H9 (cell line): ENCODE measurements at places on chromosomes 3 and 15. TPM values are rescaled to one million over a fixed set of nuclear protein-coding genes. Genes with fewer than 3 reads are reported as not detected.

DNA sequence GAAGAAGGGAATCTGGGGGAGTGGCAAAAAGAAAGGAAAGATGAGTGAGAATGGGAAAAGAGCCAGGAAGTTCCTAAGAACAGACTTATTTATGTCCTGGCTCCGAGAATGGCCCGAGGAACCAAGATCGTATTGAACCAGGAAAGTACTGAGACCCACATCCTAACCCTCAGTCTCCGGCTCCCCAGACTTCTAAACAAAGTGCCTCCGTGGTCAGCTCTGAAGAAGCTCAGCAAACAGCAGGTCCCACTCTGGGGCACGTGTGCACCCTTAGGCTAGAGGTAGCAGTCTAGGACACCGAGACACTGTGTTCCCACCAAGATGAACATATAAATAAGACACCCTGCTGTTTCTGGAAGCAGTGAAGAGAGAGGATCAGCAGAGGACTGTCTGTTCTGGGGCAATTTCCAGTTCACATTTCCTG lies 307.4 kb downstream of the NTRK3 start:
- no peak for DNase-seq
- no peaks in the 10 kb centered on the region for H3K36me3 ChIP-seq
- H3K27ac ChIP-seq, result no peak overlapping the region
- H3K4me3 ChIP-seq, result no peak overlapping the region
- no peaks in the 10 kb centered on the region for H3K4me1 ChIP-seq

DNA sequence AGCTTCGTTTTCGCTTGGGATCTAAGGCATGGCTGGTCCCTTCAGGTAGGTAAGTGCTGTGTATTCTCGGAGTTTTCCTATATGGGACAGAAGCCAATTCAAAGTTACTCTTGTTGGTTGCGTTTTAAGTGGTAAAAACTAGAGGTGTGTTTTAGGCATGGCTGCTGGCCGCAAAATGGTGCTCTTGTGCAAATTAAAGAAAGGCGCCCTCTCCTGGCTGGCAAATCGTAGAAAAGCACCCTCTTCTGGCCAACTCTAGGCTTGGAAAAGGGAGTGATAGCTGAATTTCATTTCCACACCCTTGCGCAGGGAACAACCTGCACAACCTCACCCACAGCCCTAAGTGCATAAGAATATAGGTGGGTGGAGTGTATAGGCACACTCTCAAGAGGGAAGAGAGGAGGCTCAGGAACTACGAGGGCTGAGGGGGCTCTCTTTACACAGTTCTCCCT lies 23.5 kb downstream of the DRD3 start:
- peak overlapping the region; percentile 54 for H3K27ac ChIP-seq
- peaks cover 2% of the 10 kb centered on the region; the same call in 2 of the 3 replicates for H3K36me3 ChIP-seq
- H3K4me3 ChIP-seq, result no peak overlapping the region
- no peaks in the 10 kb centered on the region for H3K27me3 ChIP-seq

Gene SV2B
- total RNA-seq, result 0.07 TPM in 1 of 2 replicates, not detected in the other

- no peak overlapping the region for H3K27ac ChIP-seq
- no peak overlapping the region for H3K4me3 ChIP-seq
- DNase-seq, result no peak
- H3K4me1 ChIP-seq, result no peaks in the 10 kb centered on the region
- H3K36me3 ChIP-seq, result no peaks in the 10 kb centered on the region
- H3K27me3 ChIP-seq, result no peaks in the 10 kb centered on the region
These were observed 27.8 kb downstream of the FHIT start for GRCh38 chr3:61223451-61223850.

DNA sequence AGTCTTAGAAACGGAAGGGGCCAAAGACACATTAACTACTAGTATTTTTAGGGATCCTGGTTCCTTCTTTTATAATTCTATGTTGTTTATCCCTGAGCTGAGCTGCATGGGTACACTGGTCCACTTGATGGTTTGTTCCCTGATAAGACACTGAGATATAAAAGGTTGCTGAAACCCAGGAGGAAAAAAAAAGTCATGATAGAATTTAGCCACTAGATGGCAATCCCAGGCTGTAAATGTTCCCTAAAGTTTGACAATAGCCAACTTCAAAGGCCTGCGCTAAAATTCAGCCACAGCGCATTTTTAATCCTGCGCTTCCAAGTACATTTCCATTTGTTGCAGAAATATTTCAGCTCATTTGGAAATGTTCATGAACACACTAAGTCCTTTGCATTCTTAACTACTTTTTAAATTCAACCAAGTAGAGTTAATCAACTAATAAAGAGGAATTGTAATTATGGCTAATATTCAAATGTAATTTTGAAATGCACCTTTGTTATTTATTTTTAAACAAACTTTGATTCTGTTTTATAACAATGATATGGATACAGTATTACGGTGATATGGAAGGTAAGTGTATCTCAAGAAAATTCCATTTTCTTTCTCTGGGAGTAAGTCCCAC lies 249.3 kb upstream of the FEZF2 start:
- no peak overlapping the region for H3K27ac ChIP-seq
- H3K36me3 ChIP-seq, result no peaks in the 10 kb centered on the region
- no peak for DNase-seq
- no peaks in the 10 kb centered on the region for H3K27me3 ChIP-seq
- no peak overlapping the region for H3K4me3 ChIP-seq

Gene RAD54L2
- 40.4 and 40.7 TPM in 2 replicates for total RNA-seq

GRCh38 chr3:71680603-71681002 lies 44.6 kb downstream of the EIF4E3 start:
- no peak overlapping the region for H3K27ac ChIP-seq
- H3K36me3 ChIP-seq, result no peaks in the 10 kb centered on the region
- no peak for DNase-seq
- H3K4me1 ChIP-seq, result peaks cover 4% of the 10 kb centered on the region; the same call in 1 of the 2 replicates
- no peak overlapping the region for H3K4me3 ChIP-seq

Gene NMNAT3
- total RNA-seq, result 1.2 and 1.3 TPM in 2 replicates

Gene PIF1
- 64.0 and 74.4 TPM in 2 replicates for total RNA-seq

GRCh38 chr15:63436872-63437375 lies 55.3 kb upstream of the CA12 start:
- peaks cover 16% of the 10 kb centered on the region for H3K4me1 ChIP-seq
- H3K27me3 ChIP-seq, result no peaks in the 10 kb centered on the region

DNA sequence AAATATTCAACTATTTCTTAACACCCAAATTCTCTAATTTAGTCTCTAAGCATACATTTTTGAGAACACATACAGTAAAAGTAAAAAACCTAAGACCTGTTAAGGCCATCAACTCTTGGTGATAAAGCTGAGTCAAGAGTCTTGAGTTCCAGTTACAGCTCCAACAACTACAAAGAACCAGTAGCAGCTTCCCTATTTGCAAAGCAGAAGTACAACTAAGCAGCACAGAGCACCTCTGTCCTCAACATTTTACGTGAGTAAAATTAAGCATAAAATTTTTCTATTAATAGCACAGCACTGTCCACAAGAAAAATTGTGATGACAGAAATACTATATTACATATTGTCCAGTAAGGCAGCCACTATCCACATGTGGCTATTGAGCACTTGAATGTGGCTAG lies 4.4 kb downstream of the PCOLCE2 start:
- peaks cover under 1% of the 10 kb centered on the region; the same call in 1 of the 2 replicates for H3K27me3 ChIP-seq
- no peak for DNase-seq
- H3K27ac ChIP-seq, result no peak overlapping the region
- H3K4me1 ChIP-seq, result no peaks in the 10 kb centered on the region

DNA sequence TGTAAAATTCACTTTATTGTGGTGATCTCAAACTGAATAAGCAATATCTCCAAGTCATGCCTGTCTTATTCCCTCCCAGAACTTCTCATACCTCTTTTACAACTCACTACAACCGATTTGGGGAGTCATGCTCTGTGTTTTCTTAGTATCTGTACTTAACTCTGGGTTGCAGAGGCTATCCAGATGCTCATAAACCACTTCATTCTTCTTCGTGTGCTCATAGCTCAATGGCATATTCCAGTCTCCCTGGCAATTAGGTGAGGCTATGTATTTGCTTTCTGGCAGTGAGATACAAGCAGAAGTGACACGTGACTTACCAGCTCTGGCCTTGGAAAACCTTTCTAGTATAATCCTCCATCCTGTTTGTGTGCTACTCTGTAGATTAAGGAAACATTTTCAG lies 360.9 kb downstream of the ZNF385D start:
- H3K4me3 ChIP-seq, result no peak overlapping the region
- H3K36me3 ChIP-seq, result peaks cover 13% of the 10 kb centered on the region
- H3K27ac ChIP-seq, result no peak overlapping the region
- H3K4me1 ChIP-seq, result no peaks in the 10 kb centered on the region

DNA sequence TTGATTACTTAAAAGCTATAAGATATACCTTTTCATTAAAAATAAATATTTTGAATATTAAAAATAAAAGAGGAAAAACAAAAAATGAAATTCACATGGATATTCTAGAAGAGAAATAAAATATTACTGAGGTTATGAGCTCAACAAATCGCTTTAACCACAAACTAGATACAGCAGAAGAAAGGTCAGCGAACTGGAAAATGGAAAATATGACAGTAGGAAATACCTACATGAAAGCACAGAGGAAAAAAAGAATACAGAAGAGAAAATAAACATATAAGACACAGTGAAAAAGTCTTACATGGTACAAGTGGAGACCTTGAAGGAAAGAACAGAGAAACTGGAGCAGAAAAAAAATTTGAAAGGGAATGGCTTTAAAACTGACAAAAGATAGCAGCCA lies 33.2 kb downstream of the SCAPER start:
- no peak overlapping the region for H3K4me3 ChIP-seq
- H3K36me3 ChIP-seq, result peaks cover 4% of the 10 kb centered on the region; the same call in 1 of the 2 replicates
- no peak for DNase-seq
- no peak overlapping the region for H3K27ac ChIP-seq

GRCh38 chr3:45688194-45688881 lies 858 bp upstream of the SACM1L start:
- H3K4me1 ChIP-seq, result peaks cover 12% of the 10 kb centered on the region; the same call in 1 of the 2 replicates
- H3K27me3 ChIP-seq, result no peaks in the 10 kb centered on the region
- DNase-seq, result peak; percentile 74
- peaks cover 11% of the 10 kb centered on the region for H3K36me3 ChIP-seq

DNA sequence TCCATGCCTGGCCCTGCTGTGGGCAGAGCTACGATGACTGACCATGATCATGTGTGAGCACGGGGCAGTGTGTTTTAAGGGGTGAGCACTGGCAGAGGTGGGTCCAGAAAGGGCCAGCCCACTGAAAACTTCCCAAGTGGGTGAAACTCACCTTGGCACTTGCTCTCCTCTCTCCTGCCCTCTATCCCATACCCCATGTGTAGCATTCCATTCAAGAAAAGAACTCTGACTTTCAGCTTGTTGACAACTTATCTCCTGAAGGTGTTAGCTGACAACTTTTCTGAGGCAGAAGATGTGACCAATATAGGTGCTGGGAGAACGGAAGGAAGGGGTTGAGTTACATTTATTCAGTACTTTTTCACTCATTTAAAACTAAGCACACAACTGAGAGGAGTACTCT lies 305.2 kb downstream of the RORA start:
- H3K4me1 ChIP-seq, result peaks cover 4% of the 10 kb centered on the region; the same call in 1 of the 2 replicates
- no peak overlapping the region for H3K27ac ChIP-seq
- DNase-seq, result no peak
- H3K4me3 ChIP-seq, result no peak overlapping the region

Gene TBC1D2B
- 16.0 and 17.6 TPM in 2 replicates for total RNA-seq

DNA sequence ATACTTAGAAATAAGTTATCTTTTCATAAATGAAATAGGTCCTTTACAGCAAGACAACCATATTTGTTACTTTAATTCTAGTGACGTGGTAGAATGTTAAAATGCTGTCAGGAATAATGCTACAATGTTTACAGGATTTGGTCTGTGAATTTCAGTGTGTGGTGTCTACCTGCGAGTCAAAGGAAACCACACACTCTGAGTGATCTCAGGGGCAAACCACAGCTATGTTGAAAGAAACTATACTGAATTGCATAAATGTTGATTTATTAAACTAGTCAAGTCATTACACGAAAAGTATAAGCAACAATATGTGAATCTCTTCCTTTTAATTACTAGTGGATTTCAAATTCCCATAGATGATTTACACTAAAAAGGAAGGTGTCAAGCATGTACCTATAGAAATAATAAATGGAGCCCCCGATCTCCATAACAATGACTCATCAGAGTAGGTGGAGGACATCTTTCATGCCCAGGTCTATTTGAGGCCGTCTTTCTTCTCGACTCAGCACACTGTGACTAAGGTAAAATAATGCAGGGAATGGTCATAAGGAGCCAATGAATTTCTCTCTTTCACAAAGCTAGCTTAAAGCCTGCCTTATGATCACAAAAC lies 463.0 kb downstream of the ERC2 start:
- H3K4me3 ChIP-seq, result no peak overlapping the region
- H3K36me3 ChIP-seq, result no peaks in the 10 kb centered on the region

GRCh38 chr15:65286069-65286703 lies 497 bp downstream of the PARP16 start:
- DNase-seq, result no peak
- H3K4me1 ChIP-seq, result peaks cover 2% of the 10 kb centered on the region; the same call in 1 of the 2 replicates
- peak overlapping the region; percentile 75 for H3K4me3 ChIP-seq

DNA sequence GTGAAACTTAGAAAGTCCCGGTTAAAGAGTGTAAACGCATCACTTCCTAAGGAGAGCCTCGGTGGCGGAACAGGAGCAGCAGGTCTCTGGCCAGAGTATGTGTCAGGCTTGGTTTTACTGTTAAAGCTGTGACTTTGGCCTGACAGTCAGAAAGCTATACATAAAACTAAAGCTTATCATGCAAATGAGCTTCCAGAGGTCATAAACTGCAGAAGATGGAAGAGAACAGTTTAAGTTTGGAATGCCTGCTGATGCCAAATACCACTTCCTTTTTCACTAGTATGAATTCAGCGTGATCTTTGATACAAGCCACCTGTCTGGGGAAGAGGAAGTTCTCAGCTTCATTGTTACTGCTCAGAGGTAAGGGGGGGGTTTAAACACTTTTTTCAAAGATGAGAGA lies 125.1 kb upstream of the CTDSPL start:
- no peak overlapping the region for H3K4me3 ChIP-seq
- no peaks in the 10 kb centered on the region for H3K4me1 ChIP-seq
- H3K36me3 ChIP-seq, result no peaks in the 10 kb centered on the region
- DNase-seq, result no peak

Gene EPHB1
- 2.8 and 3.0 TPM in 2 replicates for total RNA-seq

DNA sequence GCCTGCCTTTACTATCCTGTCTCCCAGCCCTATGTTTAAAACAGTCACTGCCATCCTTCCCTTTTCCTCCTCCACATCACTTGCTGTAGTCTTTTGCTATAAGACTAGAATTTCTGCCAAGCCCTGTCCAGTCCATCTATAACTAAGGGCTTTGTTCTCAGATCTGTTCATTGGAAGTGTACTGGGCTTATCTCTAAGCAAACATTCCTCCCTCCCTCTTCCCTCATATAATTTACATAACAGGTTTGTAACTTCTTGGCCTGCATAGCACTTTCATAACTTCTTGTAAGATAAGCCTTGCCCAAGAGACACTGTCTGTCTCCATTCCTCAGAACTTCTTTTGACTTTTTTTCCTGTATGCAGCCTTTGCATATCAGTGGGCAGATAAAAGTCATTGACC lies 16.7 kb downstream of the TPRG1 start:
- H3K36me3 ChIP-seq, result no peaks in the 10 kb centered on the region; the same call in 1 of the 3 replicates
- no peaks in the 10 kb centered on the region for H3K27me3 ChIP-seq
- no peak overlapping the region for H3K4me3 ChIP-seq

DNA sequence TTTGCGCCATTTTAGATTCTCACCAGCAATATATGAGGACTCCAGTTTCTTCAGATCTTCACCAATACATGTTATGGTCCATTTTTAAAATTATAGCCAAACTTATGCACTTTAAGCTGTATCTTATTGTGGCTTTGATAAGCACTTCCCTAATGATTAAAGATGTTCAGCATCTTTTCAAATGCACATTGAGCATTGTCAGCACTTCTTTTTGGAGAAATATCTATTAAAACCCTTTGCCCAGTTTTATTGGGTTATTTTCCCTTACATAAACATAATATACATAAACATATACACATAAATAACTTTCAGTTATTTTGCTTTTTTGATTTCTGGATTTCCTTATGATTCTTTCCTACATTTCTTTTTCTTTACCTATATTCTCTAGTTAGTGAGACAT lies 83.8 kb downstream of the ROBO1 start:
- no peaks in the 10 kb centered on the region for H3K4me1 ChIP-seq
- H3K27ac ChIP-seq, result no peak overlapping the region
- no peak overlapping the region for H3K4me3 ChIP-seq
- DNase-seq, result no peak
- H3K36me3 ChIP-seq, result no peaks in the 10 kb centered on the region
- no peaks in the 10 kb centered on the region for H3K27me3 ChIP-seq

Gene EIF3J
- 114 and 129 TPM in 2 replicates for total RNA-seq

Gene PRR23A
- total RNA-seq, result not detected in 2 replicates
